ENCODE measurements at places on chromosomes 16 and 17. TPM values are rescaled to one million over a fixed set of nuclear protein-coding genes. Genes with fewer than 3 reads are reported as not detected.

The MT1F gene
- 11.1 TPM for total RNA-seq

The CTRB1 gene
- not detected for total RNA-seq

The DNAH9 gene
- 0.55 TPM for total RNA-seq

The KRTAP4-4 gene
- total RNA-seq: not detected

The CPNE7 gene
- 45.5 TPM for total RNA-seq

The SLC2A4 gene
- total RNA-seq: 0.35 TPM

The RAMP2 gene
- not detected for total RNA-seq

The CFAP52 gene
- total RNA-seq: 1.3 TPM

The RNF157 gene
- total RNA-seq: 3.6 TPM

The NPIPB9 gene
- 4.5 TPM for total RNA-seq

The ARL17B gene
- total RNA-seq: 6.6 TPM

The SLC5A2 gene
- 0.52 TPM for total RNA-seq

The SLC38A8 gene
- not detected for total RNA-seq

The MT1G gene
- total RNA-seq: 7.8 TPM

The QRICH2 gene
- total RNA-seq: 1.4 TPM

The CETP gene
- not detected for total RNA-seq

The DOK4 gene
- 72.3 TPM for total RNA-seq

The WWP2 gene
- 19.8 TPM for total RNA-seq

The KRT16 gene
- total RNA-seq: 0.70 TPM

The ANKRD40CL gene
- not detected for total RNA-seq
